NCI-H1436 treated with DMSO at 0.1 percent for 48 hours (cell line): ENCODE measurements at places on chromosomes 11 and 22.

DNA sequence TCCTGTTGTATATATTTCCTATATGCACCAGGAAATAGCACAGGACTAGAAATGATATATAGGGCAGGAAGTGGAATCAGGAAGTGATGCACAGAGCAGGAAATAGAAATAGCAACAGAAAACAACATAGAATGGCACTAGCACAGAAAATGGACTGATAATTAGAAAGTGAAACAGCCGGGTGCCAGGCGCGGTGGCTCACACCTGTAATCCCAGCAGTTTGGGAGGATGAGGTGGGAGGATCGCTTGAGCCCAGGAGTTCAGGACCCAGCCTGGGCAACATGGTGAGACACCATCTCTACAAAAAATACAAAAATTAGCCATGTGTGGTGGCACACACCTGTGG is 10.0 kb upstream of the RELT start:
- DNase-seq = no peak

DNA sequence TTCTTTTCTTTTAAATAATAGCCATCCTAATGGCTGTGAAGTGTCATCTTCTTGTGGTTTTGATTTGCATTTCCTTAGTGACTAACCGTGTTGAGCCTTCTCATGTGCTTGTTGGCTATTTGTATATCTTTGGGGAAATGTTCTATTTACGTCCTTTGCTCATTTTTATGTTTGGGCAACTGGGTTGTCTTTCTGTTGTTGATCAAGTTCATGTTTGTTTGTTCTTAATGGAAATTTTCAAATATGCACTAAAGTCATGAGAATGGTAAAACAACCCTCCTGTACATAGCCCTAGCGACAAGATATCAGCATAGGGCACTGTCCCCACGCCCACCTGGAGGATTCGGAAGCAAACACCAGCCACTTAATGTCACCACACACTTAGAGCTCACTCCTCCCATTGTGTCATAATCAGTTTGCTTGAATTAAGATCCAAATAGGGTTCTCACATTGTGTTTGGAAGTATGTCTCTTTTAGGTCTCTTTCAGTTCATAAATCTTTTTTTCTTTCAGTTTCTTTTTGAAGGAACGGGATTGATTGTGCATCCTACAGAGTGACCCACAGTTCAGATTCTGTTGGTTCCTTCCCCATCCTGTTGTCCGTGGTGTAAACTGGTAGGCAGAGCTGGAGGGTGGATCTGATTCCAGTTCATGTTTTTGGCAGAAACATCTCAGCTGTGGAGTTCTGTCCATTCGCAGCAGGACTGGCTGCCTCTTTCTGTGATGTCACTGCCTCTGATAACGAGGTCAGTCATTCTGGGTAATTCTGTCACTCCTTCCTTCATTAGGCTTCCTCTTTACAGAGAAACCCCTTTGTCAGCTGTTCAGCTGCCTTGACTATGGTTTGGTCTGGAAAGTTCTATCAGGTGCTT is 26.4 kb upstream of the ADORA2A start:
- DNase-seq = no peak

- no peak for DNase-seq
These were observed 264 bp downstream of the CHEK1 start for GRCh38 chr11:125625225-125625629.

GRCh38 chr11:77303328-77303727 is 1.8 kb upstream of the GDPD4 start:
- DNase-seq = no peak

DNA sequence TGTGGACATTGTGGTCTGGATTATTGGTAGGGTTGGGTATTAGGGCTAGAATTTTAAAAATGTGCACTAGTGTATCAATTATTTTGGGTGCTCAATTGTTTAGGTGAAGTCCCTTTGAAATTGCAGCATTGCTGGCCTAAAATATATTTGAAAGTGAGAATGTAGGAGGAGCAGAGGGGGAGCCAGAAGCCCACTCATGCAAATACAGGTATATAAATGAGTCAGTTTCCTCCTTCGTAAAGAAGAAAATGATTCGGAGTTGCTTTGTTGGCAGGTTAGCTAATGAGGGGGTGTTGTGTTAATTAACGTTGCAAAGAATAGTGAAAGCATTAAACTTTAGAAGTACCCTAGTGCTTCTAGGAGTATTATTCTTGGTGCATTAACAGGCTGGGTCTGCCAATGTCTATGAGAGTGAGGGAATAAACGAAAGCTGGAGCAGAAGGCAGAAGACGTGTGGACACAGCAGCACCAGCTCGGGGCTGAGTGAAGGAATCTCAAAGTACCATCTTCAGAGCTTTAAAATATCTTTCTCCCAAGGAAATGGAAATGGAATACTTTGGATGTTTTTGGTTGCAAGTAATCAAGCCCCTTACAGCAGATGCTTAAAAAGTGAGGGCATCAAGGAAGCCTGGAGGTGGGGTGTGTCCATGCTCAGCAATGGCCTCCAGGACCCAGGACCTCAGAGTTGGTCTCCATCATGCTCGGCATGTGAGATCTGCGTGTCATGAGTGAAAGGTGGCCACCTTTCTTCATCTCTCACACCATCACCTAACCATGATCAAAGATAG is 522.9 kb downstream of the NTM start:
- no peak for DNase-seq

GRCh38 chr11:95891423-95892170 is 32.3 kb downstream of the MTMR2 start:
- DNase-seq = no peak

GRCh38 chr11:289398-289711 is 429 bp downstream of the PGGHG start:
- no peak for DNase-seq

DNA sequence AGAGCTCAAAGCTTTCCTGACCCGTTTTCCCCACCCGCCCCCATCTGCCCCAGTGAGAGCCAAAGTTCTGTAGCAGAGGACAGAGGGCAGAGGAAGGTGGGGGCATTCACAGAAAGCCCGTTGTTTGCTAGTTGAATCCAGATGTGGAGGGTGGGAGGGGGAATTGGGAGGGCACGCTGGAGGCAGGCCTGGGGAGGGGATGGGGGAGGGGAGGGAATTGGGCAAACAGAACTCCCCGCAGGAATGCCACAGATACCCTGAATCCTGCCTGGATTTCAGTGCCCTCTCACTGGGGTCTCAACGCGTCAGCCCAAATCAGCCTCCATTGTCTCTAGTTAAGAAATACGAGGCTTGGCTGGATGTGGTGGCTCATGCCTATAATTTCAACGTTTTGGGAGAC is 12.9 kb upstream of the OAF start:
- no peak for DNase-seq

GRCh38 chr11:20592741-20593140 is 6.7 kb upstream of the SLC6A5 start:
- no peak for DNase-seq

DNA sequence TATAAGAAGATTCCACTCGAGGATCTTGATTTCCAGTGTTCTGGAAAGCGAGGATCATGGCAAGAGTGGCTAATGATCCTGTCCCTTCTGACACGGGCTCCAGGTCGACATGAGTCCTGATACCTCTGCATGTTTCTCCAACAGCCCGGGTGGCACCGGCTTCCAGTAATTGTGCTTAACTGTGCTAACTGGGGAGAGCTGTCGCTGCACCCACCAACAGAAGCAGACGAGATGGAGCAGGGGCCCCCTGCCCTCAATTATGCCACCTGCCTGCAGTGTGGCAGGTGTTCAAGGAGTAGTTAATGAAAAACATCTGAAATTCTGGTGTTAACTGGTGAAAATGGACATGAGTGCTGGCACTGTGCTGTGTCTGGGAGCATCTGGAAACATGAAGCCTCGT is 6.2 kb downstream of the MRPL21 start:
- no peak for DNase-seq

- DNase-seq = no peak
These were observed 16.0 kb upstream of the LINC01488 start for GRCh38 chr11:69465236-69466000.

GRCh38 chr11:124760205-124760652 is 1.9 kb downstream of the ESAM start:
- DNase-seq = no peak

GRCh38 chr11:46348566-46349401 is 1.5 kb downstream of the DGKZ start:
- no peak for DNase-seq

GRCh38 chr11:111409915-111410314 is 30.8 kb upstream of the POU2AF1 start:
- no peak for DNase-seq

GRCh38 chr11:42812361-42812760 is 499.4 kb upstream of the API5 start:
- no peak for DNase-seq

- DNase-seq = no peak
These were observed 130.5 kb upstream of the ANO3 start for GRCh38 chr11:26201411-26201810.

DNA sequence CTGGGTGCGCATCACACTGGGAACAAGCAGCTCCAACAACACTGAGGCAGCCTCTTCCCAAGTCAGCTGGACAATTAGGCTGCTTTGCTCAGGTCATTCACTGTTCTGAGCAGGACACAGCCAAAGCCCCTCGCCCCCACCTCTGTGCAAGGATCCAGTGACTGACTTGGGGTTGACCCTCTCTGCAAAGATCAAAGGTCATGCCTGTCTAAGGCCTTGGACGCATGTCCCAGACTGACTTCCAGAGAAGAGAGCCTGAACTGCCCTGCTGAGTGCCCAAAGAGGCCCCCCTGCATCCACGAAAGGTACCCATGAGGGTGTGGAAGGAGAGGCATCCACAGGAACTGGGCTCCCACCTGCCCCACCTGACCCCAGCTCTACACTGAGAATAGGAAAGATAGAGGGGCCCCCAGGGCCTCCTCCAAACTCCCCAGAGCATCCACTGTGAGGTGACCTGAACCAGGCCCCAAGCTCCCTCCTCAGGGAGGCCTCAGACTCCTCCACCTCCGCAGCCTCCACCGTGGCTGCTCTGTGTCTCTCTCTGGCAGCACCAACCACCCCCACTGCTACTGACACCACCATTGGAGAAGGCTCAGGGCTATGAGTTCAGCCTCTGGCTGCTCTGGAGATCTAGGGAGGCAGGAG is 53.5 kb downstream of the IGLL5 start:
- no peak for DNase-seq

DNA sequence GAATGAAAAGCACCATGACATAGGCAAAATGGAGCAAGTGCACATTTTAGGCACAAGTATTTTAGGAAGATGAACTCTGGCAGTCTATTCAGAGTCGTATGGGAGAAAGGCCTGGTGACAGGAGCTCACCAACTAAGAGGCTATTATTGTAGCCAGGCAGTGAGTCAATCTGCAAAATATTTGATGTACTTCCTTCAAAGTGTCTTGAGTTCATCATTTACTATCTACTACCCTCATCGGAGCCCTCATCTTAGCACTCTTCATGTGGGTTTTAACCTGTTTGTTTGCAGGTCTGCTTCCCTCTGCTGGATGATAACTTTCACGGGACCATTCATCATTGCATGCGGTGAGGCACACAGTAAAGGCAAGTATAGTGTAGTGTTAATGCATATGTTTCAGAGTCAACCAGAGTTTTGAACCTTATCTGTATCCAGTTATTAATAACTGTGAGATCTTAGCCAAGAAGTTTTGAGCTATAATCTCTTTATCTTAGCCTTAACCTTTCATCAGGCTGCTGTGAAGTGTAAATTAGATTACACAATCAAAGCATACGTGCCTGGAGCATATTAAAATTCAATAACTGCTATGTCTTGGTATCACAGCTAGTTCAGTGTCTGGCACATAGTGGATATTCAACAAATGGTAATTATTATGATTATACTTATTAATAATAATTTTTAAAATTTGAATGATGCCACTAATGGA is 70.9 kb upstream of the SC5D start:
- DNase-seq = no peak

DNA sequence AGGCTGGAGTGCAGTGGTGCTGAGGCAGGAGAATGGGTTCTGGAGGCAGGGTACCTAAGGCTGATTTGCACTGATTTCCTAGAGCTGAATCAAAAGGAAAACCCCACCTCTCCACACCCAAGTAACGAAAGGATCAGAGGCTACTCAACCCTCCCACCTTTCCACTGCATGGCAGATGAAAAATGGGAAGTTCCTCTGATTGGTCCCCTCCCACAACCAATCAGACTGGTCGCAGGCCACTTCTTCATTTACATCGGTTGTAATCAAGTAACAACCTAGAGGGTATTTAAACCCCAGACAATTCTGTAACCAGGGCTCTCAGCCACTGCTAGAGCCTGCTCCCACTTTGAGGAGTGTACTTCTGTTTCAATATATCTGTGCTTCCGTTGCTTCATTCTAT is 18.6 kb upstream of the PARVB start:
- DNase-seq = no peak

GRCh38 chr11:12245549-12246016 is 131.8 kb upstream of the PARVA start:
- DNase-seq = no peak

GRCh38 chr22:24494528-24495364 is at the start of gene UPB1:
Gene UPB1 (plus strand): TSS chr22:24495332. CDS start chr22:24495404, 72 bp downstream.
- DNase-seq = no peak

DNA sequence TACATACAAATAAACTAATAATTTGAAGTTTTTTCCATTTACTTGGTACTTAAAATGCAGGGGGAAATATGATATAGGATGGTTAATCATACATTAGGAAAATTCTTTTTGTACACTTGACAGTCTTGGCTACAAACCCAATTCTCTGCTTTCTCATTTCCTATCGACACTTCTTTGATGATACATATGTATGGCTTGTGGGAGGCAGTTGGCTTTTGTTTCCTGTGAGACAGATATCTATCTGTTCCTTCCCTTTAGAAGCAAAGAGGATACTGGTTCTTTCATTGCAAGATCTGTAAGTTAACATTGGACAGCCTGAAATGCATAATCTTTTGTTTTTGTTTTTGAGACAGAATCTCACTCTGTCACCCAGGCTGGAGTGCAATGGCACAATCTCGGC is 47.9 kb upstream of the ADORA2A start:
- no peak for DNase-seq

- DNase-seq = no peak
These were observed 162.8 kb downstream of the ST3GAL4 start for GRCh38 chr11:126518071-126518971.

- no peak for DNase-seq
These were observed 530.2 kb downstream of the DLG2 start for GRCh38 chr11:85096939-85097338.

DNA sequence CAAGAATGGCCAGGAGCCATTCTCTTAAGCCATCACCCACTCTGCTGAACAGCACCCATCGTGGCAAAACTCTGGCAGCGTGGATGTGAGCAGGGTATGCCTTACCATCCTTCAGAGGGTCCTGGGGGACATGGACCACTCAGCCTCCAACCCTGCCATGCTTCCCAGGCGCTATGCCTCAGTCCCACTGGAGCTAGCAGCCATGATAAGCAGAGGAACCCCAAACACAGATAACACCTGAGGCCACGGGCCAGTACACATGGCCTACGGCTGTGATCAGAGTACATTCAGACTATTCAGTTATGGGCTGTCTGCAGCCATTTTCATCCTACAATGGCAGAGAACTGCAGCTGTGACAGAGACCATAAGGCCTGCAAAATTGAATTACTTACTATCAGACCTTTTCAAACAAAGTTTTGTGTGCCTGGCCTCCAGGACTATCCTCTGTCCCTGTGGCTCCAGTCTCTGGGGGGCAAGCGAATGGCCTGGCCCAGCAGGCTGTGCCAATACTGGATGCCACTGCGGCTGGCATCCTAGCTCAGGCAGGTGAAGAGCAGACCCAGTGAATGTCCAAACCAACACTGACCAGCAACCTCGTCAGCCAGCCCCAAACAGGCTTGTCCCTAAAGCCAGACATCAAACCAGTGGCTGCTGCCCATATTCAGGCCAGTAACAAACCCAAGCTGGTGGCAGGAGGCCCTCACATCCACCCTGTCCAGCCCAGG is 6.9 kb downstream of the ARVCF start:
- DNase-seq = no peak

GRCh38 chr11:67116758-67117105 is 2.3 kb upstream of the KDM2A start:
- DNase-seq = no peak

- no peak for DNase-seq
These were observed 615 bp downstream of the FADS3 start for GRCh38 chr11:61890529-61891330.
